ENCODE measurements at places on chromosomes 7 and 10.

DNA sequence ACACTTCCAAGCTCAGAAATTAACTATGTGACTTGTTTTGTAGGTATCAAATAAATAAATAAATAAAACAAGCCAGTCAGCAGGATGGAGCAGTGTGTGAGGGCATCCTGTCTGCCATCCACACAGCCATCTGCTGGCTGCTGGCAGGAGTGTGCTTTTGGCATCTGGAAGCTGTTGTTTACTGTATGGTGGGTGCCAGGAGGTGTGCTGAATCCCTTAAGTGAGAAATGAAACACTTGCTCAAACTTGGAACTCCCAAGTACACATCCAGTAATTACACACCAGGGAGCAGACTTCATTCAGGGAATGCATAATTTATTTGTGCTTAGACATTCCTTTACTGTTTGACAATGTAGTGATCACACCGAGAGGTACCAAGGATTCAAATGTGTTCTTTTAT, 16.9 kb upstream of the TAX1BP1 start:
- no peaks in the 10 kb centered on the region for H3K27me3 ChIP-seq

DNA sequence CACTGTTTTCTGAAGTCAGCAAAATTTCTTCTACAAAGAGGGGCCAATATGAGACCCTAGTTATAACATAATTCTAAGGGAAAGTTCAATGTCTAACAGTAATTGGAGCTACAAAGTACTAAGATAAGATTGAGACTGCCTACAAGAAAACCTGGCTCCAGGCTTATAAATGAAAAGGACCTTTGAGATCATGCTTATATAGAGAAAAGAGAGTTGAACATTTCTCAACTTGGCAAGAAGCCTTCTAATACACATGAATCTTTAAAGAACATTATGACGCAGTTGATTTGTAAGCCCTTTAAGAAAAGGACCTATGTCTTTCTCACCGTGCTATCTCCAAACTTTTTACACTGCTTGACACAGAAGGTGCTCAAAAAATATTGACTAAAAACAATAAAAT, 87.9 kb downstream of the TPK1 start:
- H3K4me3 ChIP-seq = no peak overlapping the region
- H3K36me3 ChIP-seq = no peaks in the 10 kb centered on the region
- no peak for DNase-seq

- peak overlapping the region; percentile 89 for H3K27ac ChIP-seq
- no peaks in the 10 kb centered on the region for H3K36me3 ChIP-seq
- H3K4me3 ChIP-seq = peak overlapping the region; percentile 100
These were observed 1.4 kb downstream of the SUPV3L1 start for GRCh38 chr10:69181433-69181832.

DNA sequence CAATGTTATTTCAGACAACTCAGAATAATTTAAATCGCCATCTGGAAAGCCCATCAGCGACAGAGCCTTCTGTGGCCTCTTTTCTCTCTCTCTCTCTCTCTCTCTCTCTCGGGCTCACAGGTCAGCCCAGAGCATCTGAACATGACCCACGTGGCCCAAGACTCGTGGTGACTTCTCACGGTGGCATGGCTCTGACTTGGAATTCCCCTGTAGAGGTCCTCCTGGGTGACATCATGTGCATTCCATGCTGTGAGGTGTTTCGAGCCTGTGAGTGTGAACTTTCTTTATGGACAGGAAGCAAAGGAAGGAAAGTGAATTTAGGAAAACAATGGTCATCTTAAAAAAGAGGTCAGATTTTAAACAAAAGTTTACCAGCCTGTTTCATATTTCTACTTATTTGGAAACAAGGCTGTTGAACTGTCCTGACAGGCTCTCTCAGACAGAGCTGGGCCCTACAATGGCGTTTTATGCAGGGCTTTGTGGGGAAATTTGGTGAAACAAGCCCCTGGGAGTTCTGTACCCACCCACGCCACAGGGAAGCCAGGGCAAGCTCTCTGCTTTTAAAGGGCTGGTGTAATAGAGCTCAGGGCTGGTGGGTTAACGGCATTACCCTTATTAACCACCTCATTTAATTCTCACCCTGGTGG, 359.7 kb upstream of the ZNF32 start:
- H3K4me3 ChIP-seq = no peak overlapping the region
- H3K36me3 ChIP-seq = no peaks in the 10 kb centered on the region
- no peaks in the 10 kb centered on the region for H3K27me3 ChIP-seq
- peak overlapping the region; percentile 75 for H3K27ac ChIP-seq

- no peaks in the 10 kb centered on the region for H3K36me3 ChIP-seq
- DNase-seq = no peak
These were observed 140.8 kb downstream of the GLCCI1 start for GRCh38 chr7:8109196-8110022.
